NCI-H774 (cell line): ENCODE measurements at places on chromosomes 12 and 14.

DNA sequence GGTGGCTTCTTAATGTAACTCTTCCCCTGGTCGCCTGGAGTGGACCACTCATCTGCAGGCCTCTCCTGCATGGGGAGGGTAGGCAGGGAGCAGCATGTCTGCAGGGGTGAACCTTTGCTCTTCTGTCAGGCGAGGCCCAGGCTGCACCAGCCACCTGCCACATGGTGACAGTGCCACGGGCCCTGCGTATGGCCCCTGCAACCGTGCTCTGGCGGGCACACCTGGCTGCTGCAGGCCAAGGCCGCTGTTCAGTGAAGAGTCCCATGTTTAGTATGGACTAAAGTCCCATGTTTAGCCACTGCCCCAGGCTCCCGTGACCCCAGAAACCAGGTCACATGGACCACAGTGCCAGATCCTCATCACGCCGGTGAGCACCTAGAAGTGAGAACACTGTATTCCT lies 187.0 kb downstream of the ADGRD1 start:
- no peak for DNase-seq

- no peak for DNase-seq
Observed at GRCh38 chr12:58719161-58719560, 201.1 kb downstream of the LRIG3 start.

DNA sequence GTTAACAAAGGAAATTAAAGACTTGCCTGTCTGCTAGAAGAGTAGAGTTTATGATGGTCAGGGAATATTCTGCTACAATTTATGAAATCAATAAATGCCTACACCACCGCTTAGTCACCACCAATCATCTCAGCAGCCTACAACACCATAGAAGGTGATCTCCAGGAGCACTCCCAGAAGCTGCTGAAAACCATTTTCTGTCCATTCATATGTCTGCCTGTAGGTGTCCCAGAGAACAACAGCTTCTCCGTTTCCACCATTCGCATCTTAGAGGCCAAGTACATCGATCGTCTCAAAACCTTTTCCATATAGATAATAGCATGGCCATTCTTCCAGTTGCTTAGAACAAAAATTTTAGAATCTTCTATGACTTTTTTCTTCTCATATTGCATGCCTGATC lies 303.4 kb downstream of the KCNC2 start:
- no peak for DNase-seq

DNA sequence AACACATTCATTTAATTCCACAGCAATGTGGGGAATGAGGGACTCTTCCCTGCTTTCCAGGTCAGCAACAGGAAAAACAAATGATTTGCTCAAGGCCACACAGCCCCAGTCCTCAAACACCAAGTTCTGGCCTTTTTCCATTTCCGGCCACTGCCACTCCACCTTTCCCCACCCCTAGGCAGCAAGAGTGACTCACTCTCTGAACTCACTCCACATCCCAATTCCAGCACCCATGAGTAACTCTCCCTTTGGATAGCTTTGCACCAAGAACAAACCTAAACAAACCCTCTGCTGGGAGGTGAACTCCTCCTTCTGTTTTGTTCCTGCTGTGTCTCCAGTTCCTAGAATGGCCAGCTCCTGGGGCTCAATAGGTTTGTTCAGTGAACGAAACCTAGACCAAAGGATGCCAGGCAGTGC lies 30.4 kb upstream of the PLEKHG6 start:
- no peak for DNase-seq

GRCh38 chr12:92197815-92198214 lies 52.2 kb upstream of the BTG1 start:
- no peak for DNase-seq

DNA sequence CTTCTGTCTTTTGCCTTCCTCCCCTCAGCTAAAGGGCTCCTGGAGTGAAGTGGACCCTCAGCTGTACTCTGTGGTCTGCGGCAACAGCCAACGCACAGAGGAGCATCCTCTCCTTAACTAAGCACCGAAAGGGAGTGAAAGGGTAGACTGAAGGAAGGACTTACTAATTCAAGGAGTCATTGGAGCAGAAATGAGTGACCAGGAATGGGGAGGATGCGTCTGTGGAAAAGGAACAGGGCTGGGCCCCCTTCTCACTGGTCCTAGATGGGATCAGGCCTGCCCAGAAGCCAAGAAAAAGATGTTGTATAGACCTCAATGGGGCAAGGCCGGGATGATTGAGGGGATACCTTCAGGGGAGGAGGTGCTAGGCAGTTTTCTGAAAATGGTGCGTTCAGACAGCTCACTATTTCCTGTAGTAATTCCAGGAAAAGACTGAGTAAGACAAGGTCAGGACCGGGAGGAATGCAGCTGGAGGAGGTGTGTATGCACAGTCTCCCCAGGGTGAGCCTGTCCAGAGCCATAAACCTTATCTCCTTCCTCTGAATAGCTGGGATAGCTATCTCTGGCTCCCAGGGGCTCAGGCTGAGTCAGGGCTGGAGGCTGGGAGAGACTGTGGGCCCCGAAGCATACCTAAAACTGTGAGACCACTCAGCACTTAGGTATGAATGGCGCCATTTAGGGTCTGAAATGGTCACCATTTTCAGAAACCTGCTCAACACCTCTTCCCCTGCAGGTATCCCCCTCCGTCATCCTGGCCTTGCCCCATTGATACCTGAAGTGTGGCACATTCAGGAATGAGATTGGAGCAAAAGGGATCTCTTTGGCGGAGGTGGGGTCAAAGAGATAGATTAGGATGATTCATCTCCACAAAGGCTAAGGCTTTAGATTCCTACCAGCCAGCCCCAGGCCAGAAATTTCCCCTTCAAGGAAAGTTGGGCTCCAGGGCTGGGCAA lies 20.2 kb upstream of the KRT8 start:
- no peak for DNase-seq

DNA sequence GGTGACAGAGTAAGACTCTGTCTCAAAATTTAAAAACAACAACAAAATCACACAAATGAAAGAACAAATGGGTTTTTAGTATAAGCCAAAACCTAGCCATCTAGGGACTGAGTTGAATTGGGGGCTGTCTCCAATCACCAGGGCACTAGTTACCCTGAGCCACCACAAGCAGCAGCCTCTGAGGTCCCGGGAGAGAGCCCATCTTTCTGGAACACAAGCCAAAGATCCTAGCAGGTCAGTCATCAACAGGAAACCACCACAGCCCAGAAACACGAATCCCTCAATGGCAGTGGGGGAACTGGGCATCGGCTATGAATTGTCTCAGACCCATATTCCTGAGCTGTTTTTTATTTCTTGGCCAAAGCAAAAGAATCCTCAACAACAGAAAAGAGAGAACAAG lies 75.3 kb downstream of the KDM2B start:
- no peak for DNase-seq

DNA sequence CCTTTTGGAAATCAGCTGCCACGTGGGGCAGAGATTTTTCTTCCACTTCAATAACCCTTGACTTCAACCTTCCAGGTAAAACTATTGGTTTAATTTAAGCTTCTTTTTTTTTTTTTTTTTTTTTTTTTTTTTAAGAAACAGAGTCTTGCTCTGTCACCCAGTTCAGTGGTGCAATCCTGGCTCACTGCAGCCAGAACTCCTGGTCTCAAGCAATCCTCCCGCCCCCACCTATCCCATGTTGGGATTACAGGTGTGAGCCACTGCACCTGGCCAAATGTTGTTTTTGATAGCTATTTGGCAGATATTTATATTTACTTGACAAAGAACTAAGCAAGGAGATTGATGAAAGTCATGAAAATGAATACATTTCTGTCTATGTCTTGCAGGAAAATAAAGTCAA lies 65.1 kb downstream of the SINHCAF start:
- no peak for DNase-seq

DNA sequence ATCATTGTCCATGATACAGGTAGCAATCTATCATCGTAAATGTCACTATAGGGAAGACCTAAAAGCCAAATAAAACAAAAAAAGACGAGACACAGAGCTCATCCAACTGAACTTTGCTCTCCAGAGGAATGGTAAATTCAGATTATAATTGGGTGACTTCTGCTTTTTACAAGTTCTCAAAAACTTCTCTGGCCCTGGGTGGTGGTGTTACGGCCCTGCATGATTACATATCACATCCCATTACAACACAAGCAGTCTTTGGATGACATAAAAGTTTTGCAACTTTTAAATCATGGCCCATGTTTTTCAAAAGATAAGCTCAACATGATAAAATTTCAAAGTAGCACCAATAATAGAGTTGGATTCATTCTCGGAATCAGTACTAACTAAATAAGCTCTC lies 299.6 kb downstream of the DIO2 start:
- no peak for DNase-seq

- DNase-seq = no peak
Observed at GRCh38 chr14:36217732-36218131, 41.2 kb upstream of the PTCSC3 start.

- no peak for DNase-seq
Observed at GRCh38 chr12:47602325-47602724, 103.5 kb downstream of the RPAP3 start.

DNA sequence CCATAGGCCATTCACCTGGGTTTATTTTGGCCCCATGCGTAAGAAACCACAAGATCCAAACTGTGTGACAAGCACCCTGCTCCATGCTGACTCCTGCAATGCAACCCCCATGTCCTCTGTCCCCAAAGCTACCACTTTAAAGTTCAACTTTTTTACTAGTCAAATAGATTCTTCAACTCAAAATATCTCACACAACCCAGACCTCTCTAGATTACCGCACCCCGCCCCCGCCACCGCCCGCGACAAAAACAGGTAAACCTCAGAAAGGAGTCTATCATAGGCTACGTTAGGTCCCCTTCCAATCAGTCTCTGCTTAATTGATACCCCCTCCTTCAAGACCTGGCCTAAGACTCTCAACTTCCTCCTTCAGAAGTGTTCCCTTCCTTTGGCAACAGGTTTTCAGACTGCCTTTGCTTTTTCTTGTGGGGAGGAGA lies 2.2 kb downstream of the ZFP36L1 start:
- no peak for DNase-seq

DNA sequence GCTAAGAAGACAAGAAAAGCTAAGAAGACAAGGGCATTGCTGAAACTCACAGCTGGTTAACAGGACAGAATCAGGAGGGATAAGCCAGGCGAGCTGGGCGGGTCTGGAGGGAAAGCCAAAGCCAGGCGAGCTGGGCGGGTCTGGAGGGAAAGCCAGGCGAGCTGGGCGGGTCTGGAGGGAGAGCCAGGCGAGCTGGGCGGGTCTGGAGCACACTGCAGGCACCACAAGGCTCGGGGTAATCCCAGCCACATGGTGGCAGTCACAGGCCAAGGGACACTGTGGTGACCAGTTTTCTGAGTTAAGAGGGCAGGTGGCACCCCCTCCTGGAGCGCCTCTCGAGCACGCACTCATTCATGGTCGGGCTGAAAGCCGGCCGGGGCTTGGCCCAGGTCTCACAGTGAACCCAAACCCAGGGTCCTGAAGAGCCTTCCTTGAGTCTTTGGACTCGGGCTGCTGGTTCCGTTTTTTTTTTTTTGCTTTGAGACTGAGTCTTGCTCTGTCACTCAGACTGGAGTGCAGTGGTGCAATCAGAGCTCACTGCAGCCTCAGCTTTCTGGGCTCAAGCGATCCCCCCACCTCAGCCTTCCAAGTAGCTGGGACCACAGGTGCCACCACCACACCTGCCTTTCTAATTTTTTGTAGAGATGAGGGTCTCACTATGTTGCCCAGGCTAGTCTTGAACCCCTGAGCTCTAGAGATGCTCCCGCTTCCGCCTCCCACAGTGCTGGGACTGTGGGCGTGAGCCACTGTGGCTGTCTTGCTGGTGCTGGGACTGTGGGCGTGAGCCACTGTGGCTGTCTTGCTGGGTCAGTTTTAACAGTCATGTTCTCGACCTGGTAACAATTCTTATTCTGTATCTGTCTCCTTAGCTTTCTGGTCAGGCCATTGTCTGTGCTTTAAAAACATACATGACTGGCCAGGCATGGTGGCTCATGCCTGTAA lies 40.2 kb downstream of the HSP90AA1 start:
- DNase-seq = peak; percentile 63

GRCh38 chr12:51879102-51879501 lies 8.8 kb upstream of the ANKRD33 start:
- no peak for DNase-seq

- DNase-seq = peak; percentile 29
Observed at GRCh38 chr12:94080341-94081009, 67.9 kb upstream of the PLXNC1 start.

DNA sequence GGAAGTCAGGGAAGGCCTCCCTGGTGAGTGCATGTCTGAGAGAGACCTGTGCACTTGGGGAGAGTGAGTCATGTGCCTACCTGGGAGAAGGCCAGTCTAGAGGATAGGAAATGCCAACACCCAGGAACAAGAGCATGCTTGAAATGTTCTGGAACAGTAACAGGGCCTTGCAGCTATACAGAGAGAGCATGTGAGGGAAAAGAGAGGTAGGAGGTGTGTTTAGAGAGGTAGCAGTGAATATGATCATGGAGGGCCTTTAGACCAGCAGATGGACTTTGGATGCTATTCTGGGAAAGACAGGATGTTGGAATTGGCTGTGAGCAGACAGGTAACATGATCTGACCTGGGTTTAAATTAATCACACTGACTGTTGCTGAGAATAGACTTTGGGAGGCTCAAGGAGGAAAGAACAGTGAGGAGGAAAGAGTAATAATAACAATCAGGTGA lies 1143.6 kb downstream of the FLRT2 start:
- no peak for DNase-seq

- DNase-seq = peak; percentile 36
Observed at GRCh38 chr12:81274637-81275529, 197.0 kb downstream of the ACSS3 start.

GRCh38 chr14:54625112-54625511 lies 58.2 kb downstream of the SAMD4A start:
- no peak for DNase-seq

GRCh38 chr14:105093431-105094192 lies 28.4 kb upstream of the GPR132 start:
- DNase-seq = peak; percentile 20

- DNase-seq = no peak
Observed at GRCh38 chr12:130481392-130481879, 143.7 kb downstream of the PIWIL1 start.

- peak; percentile 67 for DNase-seq
Observed at GRCh38 chr14:35632271-35632670, 98.3 kb downstream of the INSM2 start.

DNA sequence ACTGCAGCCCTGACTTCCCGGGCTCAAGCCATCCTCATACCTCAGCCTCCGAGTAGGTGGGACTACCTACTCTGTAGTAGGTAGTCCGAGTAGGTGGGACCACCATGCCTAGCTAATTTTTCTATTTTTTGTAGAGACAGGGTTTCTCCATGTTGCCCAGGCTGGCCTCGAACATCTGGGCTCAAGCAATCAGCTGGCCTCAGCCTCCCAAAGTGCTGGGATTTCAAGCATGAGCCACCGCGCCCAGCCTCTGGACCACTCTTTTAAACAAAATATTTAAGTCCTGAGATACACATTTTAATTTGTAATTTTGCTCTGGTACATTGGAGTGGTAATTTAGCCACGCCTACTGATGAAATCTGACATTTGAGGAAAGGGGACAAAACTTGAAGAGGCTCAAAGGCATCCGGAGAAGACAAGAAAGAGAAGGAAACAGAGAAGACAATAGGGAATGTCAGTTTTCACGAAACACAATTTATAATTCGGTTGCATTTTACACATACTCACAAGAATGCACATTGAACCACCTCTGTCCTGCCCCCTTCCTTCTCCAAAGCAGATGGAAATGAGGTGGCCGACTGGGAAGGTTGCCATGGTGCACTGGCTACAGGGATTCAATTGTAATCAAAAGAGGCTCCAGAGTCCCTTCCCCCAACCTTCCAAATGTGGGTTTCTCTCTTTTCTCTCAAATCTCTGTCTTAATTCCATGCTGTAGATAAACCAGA lies 9.7 kb upstream of the TUBA1A start:
- peak; percentile 5 for DNase-seq
